ENCODE measurements at places on chromosomes 16 and 17.

DNA sequence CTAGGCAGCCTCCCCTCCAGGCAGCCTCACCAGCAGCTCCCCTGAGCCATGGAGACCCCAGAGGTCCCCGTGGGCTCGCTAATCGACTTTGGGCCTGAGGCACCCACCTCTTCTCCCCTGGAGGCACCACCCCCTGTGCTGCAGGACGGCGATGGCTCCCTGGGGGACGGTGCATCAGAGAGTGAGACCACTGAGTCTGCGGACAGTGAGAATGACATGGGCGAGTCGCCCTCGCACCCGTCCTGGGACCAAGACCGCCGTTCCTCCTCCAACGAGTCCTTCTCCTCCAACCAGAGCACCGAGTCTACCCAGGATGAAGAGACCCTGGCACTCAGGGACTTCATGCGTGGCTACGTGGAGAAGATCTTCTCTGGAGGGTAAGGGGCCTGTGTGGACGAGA, 39.4 kb downstream of the KIAA0513 start:
- no peak for DNase-seq

- DNase-seq: no peak
These were observed 1.9 kb downstream of the MSI2 start for GRCh38 chr17:57257895-57258851.

- DNase-seq: no peak
These were observed 78.1 kb downstream of the LMF1 start for GRCh38 chr16:892536-893255.

GRCh38 chr17:64178011-64178825, 48.3 kb upstream of the ERN1 start:
- no peak for DNase-seq

- no peak for DNase-seq
These were observed 694.4 kb downstream of the MAF start for GRCh38 chr16:78906135-78906534.

DNA sequence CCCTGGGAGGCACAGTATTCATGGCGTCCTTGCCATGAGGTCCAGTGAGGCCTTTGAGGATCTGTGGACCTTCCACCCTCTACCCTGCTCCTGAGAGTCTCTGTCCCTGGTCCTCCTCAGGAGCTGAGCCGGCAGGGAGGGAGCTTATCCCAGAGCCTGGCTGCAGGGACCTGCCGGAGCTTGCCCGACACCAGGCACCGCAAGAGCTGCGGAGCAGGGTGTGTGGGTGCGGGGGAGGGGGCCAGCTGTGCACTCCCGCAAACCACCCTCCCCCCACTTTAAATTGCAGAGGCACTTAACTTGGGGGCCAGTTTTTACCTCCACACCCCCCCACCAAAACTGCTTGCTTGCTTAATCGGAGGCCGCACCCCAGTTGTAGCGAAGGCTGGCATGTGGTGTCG, 609 bp upstream of the ZNF750 start:
- DNase-seq: no peak

Data from stimulated activated CD8-positive, alpha-beta memory T cell treated with anti-CD3 and anti-CD28 coated beads, Interleukin-4, amount 100 ng/mL, for 1 hour (primary cell).